ENCODE measurements at places on chromosomes 6 and 20.

DNA sequence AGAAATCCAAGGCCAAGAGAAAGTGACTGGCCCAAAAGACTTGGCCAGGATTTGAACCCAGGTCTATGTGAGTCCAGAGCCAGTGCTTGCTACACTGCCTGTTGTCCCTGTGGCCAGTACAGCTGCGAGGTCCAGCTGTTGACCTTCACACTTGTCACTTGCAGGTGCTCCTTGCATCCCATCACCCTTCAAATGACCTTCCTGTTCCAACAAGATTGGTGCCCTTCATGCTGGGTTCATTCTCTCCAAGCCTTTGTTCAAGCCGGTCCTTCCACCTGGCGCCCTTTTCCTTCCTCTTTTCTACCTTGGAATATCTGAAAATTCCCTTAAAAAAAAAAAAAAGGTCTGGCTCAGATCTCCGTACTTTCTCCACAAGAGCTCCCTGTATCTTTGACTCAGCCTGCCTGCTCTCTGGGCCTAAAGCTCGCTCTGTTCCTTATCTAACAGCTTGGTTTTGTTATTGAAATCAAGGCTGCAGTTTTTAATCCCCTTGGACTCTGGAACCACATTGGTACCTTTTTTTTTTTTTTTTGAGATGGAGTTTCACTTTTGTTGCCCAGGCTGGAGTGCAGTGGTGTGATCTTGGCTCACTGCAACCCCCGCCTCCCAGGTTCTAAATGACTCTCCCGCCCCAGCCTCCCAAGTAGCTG is 22.2 kb upstream of the MRPS18A start:
- DNase-seq: no peak

DNA sequence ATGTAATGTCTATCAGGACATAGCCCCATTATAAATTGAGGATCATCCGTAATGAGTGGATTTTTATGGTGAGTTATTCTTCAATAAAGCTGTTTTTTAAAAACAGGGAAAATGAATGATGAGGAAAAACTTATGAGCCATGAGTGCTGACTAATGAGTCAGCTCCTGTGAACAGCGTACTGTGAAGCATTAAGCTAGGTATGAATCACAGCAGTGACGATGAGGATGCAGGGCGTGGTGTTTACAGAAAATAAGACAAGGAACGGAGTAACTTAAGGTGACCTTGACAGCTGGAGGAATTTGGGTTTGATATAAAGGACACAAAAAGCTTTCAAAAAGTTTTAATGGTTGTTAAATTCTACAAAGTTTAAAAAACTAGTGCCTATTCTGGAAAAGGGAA is 96.3 kb downstream of the FOXF2 start:
- no peak for DNase-seq

DNA sequence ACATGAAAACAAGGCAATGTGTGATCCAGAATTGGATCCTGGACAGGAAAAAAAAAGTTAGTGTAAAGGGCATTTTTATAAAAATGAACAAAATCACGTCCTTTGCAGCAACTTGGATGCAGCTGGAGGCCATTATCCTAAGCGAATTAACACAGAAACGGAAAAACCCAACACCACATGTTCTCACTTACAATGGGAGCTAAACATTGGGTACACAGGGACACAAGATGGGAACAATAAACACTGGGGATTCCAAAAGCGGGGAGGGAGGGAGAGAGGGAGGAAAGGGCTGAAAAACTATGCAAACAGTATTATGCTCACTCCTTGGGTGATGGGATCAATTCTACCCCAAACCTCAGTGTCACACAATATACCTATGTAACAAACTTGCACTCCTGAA is 91.4 kb upstream of the BTBD3 start:
- no peak for DNase-seq

DNA sequence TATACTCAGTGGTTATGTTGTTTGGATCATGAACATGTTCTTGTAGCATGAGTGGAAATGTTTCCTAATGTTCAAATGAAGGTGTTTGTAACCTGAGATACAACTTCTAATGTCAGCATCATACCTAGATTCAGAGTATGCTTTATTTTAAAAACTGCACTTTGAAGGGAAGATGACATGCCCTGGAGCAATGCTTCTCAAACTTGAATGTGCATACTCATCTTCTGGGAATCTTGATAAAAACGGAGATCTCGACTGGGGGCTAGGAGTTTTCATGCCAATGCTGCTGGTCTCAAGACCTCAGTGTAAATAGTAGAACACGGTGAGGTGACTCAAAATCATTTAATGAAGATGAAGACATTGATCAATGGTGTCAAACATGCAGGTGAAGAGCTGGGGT is 440.0 kb upstream of the NOX3 start:
- DNase-seq: no peak

- DNase-seq: no peak
These were observed 1.5 kb downstream of the VARS2 start for GRCh38 chr6:30915591-30915946.

DNA sequence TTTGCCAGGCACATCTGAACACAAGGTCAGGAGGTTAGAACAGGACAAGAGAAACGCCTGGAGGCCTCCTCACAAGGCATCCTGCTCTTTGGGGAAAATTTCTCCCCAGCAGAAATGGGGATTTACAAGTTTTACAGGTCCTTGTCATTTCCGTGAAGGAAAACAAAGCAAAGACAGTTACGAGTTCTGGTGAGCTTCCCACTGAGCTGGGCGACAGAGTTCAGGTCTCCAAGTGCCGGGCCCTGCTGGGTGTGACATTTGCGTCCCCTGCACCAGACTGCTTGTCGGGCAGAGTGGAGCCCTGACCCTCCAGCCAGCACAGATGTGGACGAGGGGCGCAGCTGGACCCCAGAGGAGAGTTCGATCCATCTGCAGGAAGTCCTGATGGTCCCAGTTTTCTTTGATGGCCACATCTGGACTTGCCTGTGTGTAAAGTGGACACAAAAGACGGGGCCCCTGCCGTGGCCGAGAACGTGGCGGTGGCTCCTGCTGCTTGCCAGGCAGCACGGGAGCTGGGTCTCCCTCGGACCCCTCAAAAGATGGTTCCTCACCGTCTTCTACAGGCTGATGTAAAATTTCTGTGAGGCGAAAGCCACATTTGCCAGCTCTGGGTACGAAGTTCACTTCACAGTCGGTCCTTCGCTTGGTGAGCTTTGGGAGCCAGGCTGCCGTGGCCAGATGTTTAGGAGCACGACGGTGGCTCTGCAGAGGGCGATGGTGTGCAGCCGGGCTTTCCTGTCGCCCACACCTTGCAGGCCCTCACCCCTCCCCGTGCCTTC is 5.2 kb upstream of the ADRM1 start:
- no peak for DNase-seq

- DNase-seq: no peak
These were observed 56.2 kb upstream of the EDN1 start for GRCh38 chr6:12233693-12234571.

DNA sequence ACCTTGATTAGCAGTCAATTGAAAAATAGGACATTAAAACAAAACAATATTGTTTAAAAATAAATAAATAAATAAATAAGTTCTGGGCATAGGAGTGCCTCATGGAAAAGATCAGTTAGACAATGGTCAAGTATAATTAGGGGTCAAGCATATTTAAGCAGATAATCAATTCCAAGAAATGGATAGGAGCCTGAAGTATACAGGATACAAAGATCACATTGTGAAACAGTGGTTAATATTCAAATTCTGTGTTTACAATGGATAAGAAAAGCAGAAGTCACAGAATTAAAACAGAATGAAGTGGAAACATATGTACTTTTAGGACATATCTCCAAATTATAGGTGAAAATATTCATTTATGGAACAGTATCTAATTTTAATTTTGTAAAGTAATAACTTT is 1028.6 kb upstream of the CITED2 start:
- DNase-seq: no peak

GRCh38 chr20:35568645-35569044 is 26.8 kb downstream of the ERGIC3 start:
- no peak for DNase-seq

GRCh38 chr6:8017705-8018104 is 46.5 kb downstream of the BLOC1S5 start:
- no peak for DNase-seq

DNA sequence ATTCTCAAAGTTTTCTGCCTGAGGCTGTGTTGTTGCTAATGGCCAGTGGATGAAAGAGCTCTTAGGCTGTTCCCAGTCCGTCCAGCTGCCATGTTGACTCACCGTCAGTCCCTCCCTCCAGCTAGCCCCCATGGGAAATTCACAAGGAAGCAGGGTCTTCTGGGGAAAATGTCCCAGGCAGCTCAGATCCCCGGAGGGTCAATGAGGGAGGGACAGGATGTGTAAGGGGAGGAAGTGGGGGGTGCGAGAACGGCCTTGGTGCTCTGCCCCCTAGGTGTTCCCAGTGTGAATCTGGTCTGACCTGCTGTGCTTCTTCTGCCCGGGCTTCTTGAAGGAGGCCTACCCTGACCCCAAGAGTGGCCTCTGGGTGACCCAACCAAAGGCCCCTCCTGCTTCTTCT is 65.9 kb downstream of the CEBPB start:
- DNase-seq: no peak

DNA sequence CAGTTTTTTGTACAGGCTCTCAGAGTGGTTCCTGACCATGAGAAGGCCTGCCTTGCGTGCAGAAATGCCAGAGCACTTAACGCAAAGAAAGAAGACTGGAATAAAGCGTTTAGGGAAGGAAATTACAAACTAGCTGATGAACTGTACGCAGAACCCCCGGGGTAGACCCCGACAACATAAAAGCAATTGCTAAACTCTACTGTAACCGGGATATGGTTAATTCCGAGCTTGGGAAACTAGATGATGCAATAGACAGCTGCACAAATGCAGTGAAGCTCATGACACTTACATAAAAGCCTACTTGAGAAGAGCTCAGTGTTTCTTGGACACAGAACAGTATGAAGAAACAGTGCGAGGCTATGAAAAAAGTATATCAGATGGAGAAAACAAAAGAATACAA is 35.7 kb downstream of the CITED2 start:
- DNase-seq: no peak

DNA sequence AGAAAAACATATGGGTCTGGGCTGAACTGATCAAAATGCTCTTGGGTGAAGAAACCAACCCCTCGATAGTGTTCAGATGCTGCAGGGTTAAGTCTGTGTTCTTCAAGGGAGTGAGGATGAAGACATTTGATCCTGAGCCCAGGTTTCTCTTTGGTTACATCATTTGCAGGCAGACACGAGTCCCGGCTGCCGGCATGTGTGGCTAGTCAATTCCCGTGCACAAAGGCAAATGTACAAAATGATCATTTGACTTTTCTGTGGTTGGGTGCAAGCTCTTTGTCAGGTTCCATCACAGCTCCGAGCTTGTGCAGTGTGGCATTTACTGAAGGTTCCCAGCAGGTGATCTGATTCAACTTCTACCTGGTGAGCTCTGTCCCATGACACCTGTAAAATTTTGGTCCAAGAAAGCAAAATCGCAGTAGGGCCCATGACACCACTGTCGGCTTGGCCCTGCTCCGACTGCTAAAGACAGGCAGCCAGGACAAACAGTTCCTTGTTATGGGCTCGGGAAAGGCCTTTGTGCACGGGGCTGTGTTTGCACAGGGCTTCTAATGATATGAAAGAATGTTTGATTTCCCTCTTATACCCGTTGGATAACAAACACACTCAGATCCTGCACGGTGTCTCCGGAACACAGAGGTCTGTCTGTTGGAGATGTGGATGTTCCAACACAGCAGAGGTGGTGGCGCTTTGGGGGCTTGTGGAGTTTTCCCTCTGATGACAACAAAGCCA is 46.9 kb downstream of the GJA10 start:
- DNase-seq: no peak

GRCh38 chr6:42787063-42787472 is 5.2 kb downstream of the BICRAL start:
- no peak for DNase-seq

- no peak for DNase-seq
These were observed 12.1 kb upstream of the C20orf203 start for GRCh38 chr20:32685541-32686529.

GRCh38 chr6:156062091-156062563 is 606.5 kb upstream of the NOX3 start:
- no peak for DNase-seq

DNA sequence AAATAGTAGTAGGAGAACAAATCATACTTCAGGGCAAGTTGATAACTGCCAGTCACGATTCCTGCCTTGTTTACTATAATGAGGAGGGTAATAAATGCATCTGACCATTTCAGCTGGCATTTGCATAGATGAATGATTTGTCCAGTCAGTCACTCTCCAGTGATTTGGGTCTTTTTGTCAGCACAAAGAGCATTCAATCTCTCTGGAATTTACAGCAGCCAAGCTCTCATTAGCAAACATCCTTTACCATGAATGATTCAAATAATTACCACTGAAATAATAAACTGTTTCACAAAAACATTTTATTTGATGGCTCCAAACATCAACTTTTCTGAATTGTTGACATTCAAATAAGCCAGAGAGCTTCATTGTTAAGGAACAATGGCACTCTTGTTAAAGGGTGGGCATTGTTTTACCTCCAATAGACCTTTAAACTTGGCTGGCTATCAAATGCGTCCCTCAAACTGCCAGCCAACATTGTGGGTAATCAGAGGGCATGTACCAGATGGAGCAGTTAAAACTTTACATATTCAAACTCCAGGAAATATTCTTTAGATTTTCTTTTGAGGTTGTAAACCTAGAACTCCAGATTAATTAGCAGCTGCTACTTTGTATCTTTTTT is 30.0 kb upstream of the FBXL4 start:
- no peak for DNase-seq

DNA sequence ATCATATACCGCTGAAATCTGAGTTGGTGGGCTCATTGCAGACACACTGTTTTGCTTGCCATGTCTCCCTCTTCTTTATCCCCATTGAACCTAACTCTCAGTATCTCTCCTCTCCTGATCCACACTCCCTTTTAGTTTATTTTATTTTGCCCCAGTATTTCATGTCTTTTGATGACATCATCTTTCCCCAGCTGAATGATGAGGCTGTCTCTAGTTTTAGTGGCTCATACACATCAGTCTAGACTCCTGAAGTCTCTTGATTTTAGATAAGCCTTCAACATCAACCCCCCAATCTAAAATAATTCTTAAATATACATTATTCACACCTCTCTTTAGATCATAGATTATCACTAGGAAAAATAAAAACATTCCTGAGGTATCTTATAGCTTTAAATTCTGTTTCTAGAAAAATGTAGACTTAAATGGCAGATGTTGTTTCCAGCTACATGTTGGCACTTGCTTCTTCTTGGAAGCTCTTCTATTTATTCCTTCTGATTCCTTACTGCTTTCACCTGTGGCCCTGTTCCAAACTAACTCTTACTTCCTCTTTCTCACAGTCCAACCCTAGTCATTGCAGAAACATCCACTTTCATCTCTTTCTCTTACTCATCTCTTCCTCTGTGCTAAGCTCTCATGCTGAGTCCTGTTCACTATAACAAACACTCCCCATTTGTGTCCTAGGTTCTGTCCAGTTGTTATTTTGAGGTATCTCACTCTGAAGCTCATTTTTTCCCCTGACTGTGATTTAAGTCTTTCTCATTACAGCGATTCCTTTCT is 191.9 kb upstream of the SLC35B3 start:
- no peak for DNase-seq
